Fibroblast of lung (primary cell): ENCODE measurements at places on chromosomes 2 and 18.

- no peak overlapping the region for H3K27ac ChIP-seq
- no peaks in the 10 kb centered on the region for H3K36me3 ChIP-seq
- H3K27me3 ChIP-seq, result no peaks in the 10 kb centered on the region
- H3K4me1 ChIP-seq, result no peaks in the 10 kb centered on the region
These were observed 105.4 kb downstream of the QPCT start for GRCh38 chr2:37449761-37450296.

DNA sequence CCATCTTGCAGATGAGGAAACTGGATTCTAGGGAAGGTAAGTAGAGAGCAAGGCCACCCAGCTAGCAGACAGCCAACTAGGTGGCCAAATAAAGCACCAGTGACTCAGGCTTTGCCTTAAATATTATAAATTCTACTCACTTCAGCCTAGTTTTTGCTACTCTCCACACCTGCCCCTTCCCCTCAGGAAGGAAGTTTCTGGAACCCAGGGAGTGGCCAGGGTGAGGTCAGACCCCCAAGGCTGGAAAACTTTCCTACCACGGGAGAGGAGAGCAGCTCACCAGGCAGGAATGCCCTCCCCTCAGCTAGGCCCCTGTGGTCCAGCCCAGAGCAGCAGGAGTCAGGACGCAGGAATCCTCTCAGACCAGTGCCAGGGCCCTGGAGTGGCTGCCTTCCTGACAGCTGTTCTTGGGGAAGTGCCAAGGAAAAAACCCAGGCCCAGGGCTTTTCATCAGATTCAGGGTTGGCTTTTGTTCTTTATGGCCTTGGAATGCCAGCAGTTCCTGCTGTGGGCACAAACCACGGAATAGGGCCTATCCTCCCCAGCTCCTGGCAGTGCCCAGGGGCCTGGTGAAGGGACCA, 5.1 kb upstream of the PAX8 start:
- peak overlapping the region; percentile 69 for H3K27ac ChIP-seq
- H3K36me3 ChIP-seq, result no peaks in the 10 kb centered on the region
- peaks cover 16% of the 10 kb centered on the region for H3K4me1 ChIP-seq
- H3K27me3 ChIP-seq, result peaks cover 6% of the 10 kb centered on the region
- no peak overlapping the region for H3K4me3 ChIP-seq

DNA sequence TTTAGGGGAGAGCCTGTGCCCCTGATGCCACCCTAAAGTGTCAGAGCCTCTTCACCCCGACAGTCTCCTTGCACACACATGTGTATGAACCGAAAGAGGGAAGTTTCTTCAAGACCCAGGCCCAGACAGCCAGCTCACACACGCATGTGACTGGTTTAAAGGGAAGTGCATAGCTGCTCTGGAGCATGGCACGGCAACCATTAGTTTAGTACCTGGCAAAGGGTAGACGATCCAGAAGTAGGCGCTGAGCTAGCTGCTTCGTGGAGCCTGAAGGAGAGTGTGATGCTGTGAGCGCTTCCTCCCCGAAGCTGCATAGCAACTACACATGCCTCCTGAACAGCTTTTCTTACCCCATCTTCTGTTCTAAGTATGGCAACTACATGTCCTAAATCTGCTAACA, 91.7 kb downstream of the ZCCHC2 start:
- DNase-seq, result no peak
- no peak overlapping the region for H3K4me3 ChIP-seq
- H3K27me3 ChIP-seq, result peaks cover 27% of the 10 kb centered on the region
- H3K4me1 ChIP-seq, result peaks cover 2% of the 10 kb centered on the region
- H3K36me3 ChIP-seq, result no peaks in the 10 kb centered on the region

- H3K4me3 ChIP-seq, result no peak overlapping the region
- peaks cover 17% of the 10 kb centered on the region for H3K4me1 ChIP-seq
- H3K27ac ChIP-seq, result no peak overlapping the region
- H3K27me3 ChIP-seq, result no peaks in the 10 kb centered on the region
These were observed 8.0 kb downstream of the PKDCC start for GRCh38 chr2:42055573-42056514.

- no peaks in the 10 kb centered on the region for H3K4me1 ChIP-seq
- peaks cover 11% of the 10 kb centered on the region for H3K27me3 ChIP-seq
- H3K4me3 ChIP-seq, result no peak overlapping the region
- H3K36me3 ChIP-seq, result no peaks in the 10 kb centered on the region
- no peak overlapping the region for H3K27ac ChIP-seq
These were observed 44.3 kb upstream of the REL start for GRCh38 chr2:60837123-60837522.

- peaks cover 5% of the 10 kb centered on the region for H3K4me1 ChIP-seq
- H3K27ac ChIP-seq, result no peak overlapping the region
- no peak overlapping the region for H3K4me3 ChIP-seq
- DNase-seq, result no peak
These were observed 36.6 kb downstream of the SCTR start for GRCh38 chr2:119487434-119488244.

- no peak overlapping the region for H3K27ac ChIP-seq
- no peaks in the 10 kb centered on the region for H3K4me1 ChIP-seq
- no peak for DNase-seq
- H3K36me3 ChIP-seq, result peaks cover 18% of the 10 kb centered on the region
- H3K27me3 ChIP-seq, result no peaks in the 10 kb centered on the region
These were observed 5.5 kb downstream of the COPS9 start for GRCh38 chr2:240130393-240131195.

GRCh38 chr2:55365303-55365702, 54.4 kb downstream of the CCDC88A start:
- no peak for DNase-seq
- no peaks in the 10 kb centered on the region for H3K27me3 ChIP-seq
- H3K4me3 ChIP-seq, result no peak overlapping the region
- no peak overlapping the region for H3K27ac ChIP-seq
